ENCODE measurements at places on chromosomes 4 and X.

DNA sequence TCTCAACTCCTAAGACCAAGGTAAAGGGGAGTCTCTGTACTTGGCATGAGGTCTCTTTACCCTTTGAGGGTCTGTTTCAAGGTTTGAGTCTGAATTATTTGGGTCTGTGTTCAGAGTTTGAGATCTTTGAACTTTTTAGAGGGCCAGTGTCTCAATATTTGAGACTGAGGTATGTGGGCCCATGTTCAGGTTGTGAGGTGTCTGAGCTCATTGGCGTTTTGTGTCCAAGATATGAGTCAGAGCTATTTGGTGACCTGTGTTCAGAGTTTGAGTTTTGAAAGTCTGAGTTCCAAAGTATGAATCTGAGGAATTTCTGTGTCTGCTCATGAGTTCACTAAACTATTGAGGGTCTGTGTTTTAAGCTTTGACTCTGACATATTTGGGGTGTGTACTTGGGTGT, 36.7 kb upstream of the PAGE4 start:
- no peak for DNase-seq

DNA sequence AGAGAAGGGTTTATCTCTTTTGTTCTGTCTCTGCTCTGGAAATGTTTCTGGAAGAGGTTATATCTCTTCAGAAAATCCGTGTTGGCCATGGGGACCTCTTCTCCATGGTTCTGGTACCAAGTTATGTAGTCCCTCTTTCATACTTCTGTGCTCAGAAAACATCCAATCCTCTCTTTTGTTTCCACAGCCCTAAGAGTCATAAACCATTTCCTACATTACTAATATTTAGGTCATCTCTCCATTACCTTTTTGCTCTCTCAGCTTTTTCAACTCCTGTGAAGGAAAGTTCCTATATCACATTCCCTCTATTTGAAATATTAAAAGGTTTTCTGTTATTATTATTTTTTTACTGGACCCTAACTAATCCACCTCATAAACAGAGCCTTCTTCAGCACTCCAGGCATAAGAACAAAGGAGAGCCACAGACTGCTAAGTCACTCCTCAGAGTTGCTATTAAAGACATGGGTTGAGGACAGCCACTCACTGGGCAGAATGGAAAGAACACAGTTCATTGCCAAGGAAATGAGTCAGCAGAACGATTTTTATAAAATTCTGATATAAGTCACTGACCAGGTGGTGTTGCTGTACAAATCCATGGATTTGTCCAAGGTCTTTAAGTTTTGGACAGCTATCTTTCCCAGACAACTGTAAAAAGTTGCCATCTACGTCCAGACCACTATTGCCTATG, 122.4 kb upstream of the NPY2R start:
- no peak for DNase-seq

DNA sequence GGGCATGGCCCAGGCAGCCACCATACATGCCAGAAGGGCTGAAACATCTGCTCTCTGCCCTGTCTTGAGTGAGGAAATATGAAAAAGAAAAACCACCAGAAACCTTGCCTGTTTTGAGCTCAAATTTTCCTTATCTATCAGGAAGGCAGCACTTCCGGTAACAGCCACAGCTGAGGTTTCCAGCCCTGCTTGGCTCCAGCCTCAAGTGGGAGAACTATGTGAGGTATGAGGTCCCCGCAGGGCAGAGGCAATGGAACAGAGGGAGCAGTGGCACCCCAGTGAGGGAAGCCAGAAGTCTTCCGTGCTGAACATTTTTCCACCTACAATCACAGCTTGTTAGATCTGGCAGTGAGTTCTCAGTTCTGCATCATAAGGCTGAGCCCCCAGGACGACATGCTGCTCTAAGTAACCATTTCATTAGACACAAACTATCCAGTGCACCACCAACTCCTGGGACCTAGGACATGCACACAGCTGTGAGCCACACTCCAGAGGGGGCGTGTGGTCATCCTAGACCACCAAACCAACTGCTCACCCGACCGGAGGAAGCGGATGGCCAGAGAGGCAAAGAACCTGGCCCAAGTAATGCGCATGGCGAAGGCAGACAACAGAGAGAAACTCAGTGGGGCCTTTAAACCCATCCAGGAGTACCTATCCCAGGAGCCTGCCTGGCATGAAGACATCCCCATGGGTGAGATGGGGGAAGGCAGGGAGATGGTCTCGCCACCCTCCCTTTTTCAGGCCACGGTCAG, 22.6 kb downstream of the WDR1 start:
- no peak for DNase-seq

DNA sequence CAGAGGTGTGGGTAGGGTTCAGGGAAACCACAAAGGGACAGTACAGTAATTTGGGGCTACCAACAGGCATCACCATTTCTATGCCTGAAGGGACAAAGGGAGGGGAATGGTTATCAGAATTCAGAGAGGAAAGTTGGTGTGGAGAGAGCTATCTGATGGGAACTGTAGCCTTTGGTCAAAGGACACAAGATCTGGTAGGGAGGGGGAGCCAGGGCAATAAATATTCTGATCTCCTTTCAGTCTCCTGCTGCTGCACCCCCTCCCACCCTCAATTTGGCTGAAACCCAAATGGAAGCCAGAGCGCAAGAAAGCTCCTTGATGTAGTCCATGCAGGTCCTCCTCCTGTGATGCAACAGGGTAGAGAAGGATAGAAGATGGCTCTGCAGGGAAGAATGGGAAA, 14.6 kb downstream of the PGK1 start:
- no peak for DNase-seq

GRCh38 chr4:29581457-29581856, 1138.7 kb upstream of the PCDH7 start:
- DNase-seq: no peak

DNA sequence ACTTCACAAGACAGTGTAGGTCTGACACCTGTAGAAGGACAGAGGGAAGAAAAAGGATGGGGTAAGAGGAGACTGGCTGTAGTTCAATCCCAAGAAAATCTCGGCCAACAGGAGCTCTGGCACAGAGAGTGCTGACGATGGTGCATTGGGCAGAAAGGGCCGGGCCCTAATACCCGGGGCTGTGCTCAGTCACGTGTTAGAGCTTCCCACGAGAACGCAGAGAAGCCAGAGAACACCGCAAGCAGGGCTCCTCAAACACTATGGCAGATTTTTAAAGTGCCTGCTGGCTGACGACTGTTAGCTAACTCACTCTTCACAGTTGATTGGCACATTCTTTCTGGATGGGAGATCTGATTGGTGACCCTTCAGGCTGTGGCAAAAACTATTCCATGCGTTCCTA, 35.5 kb downstream of the EREG start:
- no peak for DNase-seq

DNA sequence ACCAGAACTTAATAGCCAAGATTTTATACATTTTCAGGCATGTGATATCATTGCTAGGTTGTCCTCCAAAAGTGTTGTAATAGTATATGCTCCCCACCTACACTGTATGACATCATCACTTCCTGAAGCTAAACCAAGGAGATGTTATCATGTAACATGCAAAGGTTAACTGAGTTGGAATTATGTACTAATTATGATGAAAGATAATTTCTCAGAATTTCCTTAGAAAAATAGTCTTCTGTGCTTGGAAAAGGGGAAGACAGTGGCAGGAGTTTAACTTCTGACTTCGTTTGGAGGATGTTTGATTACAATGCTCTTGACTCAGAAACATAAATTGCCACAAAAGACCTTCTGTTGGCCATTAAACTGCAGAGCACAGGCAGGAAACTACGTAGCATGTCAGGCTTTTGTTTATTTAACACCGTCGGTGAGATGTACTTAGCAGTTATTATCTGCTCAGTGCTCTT, 83.6 kb upstream of the GUCY1A1 start:
- DNase-seq: no peak

DNA sequence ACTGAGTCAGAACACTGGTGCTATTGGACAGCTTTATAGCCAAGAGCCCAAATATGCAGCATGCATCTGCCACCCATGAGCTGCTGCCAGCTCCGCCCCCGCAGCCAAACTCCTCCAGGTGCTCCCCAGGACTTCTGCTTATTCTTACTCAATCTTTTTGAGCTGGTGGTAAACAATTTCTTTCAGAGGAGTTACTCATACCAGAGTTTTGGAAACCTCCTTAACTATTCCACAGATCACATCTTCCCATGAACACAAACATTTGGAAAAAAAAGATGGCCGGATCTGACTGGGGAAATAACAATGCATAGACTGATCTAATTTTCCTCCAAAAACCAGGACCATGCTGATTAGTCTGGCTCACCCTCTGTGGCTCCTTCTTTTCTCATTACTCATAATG, 399.9 kb downstream of the GPM6A start:
- DNase-seq: no peak

DNA sequence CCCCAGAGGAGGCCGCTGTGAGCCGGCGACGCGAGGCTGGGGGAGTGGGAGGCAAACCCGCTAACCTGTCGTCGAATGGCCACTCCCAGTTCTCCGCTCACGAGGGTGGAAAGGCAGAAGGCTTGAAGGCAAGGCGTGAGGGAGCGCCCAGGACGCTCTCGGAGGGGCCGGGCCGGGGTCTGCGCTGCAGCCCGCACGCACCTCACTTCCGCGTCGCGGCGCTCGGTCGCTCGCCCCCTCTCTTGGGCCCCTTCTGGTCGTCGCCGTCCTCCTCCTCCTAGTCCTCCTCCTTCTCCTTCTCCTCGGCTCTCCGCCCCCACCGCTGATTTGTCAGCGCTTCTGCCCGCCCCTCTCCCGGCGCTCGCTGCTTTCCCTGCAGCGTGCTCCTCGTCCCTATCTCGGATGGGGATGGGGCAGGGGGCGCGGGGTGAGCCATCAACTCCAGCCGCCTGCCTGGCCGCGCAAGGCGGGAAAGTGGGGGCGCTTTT, at the start of gene SNCA:
TSS of gene SNCA (minus strand) at position 265 of the 488 bp plus-strand sequence. CDS start 1,494 bp downstream, outside the sequence.
- DNase-seq: no peak

DNA sequence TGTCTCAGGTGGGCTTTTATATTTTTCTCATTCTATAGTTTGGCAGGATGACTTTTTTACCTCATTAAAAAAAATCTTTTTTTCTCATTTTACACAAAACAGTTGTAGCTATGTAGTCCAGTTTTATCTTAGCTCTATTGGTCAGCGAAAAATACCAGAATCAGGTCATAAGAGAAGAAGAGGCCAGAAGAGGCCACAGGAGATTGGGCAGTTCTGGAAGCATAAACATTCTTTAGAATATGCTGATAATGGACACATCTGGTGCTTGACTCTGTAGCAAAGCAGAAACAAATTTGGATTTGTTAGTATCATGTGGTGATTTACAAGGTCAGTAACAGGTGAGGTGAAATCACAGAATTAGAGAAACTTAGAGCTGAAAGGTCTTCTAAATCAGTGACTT, 66.6 kb upstream of the ARHGAP24 start:
- no peak for DNase-seq

GRCh38 chrX:104660092-104660491, 94.1 kb downstream of the IL1RAPL2 start:
- no peak for DNase-seq

- DNase-seq: no peak
Measured at GRCh38 chr4:79395841-79396240, 12.2 kb downstream of the GK2 start.

GRCh38 chr4:11326021-11326420, 102.7 kb downstream of the HS3ST1 start:
- no peak for DNase-seq

- no peak for DNase-seq
Measured at GRCh38 chrX:44062840-44063239, 89.7 kb upstream of the NDP start.

- no peak for DNase-seq
Measured at GRCh38 chr4:548976-549375, 27.1 kb downstream of the TMEM271 start.

- no peak for DNase-seq
Measured at GRCh38 chr4:48914311-48914710, 7.7 kb upstream of the OCIAD2 start.

DNA sequence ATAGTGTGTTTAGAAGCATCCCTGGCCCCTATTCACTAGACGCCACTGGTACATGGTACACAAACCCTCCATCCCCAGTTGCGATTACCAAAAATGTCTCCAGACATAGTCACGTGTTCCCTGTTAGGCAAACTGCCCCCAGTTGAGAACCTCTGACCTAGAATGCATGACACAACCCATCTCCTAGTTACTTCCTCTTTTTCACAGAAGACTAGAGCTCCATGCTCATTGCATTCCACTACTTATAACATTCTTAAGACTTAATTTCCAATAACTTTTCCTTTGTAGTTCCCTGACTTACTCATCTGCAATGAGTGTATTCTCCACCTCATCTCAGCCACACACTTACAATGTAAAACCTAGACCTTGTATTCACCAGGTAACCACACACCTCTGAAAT, 68.6 kb downstream of the PRSS12 start:
- no peak for DNase-seq

DNA sequence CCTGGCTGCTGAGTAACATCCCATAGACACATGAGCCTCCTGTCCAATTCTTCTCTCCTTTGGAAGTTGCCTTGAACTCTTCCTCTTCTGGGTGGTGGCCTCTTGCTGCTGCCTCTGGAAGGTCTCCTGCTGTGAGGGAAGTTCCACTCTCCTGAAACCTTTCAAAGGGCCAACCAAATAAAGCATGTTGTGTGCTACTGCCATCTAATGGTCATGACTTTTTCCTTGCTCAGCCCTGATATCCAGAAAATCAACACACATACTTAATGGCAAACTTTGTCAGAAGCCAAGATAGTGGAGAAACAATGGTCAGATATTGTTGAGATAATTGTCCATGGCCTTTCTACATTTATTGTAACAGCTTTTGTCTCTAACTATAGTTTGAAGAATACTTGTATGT, 19.1 kb upstream of the ZXDA start:
- no peak for DNase-seq

DNA sequence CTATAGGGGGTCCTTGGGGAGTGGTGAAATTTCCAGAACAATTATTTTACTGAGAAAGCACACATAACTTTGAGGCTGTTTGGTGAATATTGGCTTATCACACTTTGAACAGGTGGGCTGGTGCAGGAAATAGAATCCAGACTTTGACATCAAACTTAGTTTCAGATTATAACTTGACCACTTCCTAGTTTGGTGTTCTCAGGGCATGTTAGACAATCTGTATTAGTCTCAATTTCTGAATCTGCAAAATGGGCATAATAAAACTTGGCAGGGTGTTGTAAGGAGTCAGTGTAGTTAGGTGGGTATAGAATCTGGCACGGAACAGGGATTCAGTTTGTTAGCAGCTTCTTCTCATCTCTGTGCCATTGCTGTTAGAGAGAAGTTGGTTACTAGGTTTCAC, 43.3 kb upstream of the MBNL3 start:
- no peak for DNase-seq

DNA sequence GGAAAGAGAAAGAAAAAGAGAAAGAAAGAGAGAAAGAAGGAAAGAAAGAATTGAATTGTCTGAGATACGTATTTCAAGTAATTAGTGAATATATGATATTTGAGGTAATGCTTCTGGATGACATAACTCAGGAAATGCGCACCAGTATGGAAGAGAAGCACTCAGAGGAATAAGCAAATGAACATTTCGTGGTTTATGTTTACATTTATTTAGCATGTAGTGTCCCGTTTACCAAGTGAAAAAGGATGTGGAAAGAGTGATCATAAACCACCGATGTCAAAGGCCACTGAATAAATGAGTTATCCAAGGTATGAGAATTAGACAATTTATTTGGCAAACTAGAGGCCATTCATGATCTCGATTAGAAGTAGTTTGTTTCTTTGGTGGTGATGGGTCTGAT, 200.4 kb downstream of the ARAP2 start:
- DNase-seq: no peak

GRCh38 chr4:161540265-161540664, 623.5 kb downstream of the FSTL5 start:
- DNase-seq: no peak

Measured in stimulated activated CD4-positive, alpha-beta T cell treated with anti-CD3 and anti-CD28 coated beads, Interleukin-1b, Interleukin-23, amount 100 ng/mL, for 4 hours (primary cell).